DND-41 (cell line): ENCODE measurements at places on chromosomes 1 and 21.

- DNase-seq: no peak
Measured at GRCh38 chr1:167328306-167328815, 107.7 kb downstream of the POU2F1 start.

- no peak for DNase-seq
Measured at GRCh38 chr1:108976658-108977057, 13.4 kb upstream of the CLCC1 start.

- DNase-seq: no peak
Measured at GRCh38 chr1:195415584-195415983, 1192.7 kb downstream of the KCNT2 start.

GRCh38 chr1:24149866-24150233 lies 6.9 kb upstream of the IL22RA1 start:
- DNase-seq: no peak

- no peak for DNase-seq
Measured at GRCh38 chr21:43369124-43369523, 57.8 kb downstream of the SIK1 start.

- DNase-seq: no peak
Measured at GRCh38 chr1:109877317-109877771, 33.3 kb upstream of the CSF1 start.

- peak; percentile 64 for DNase-seq
Measured at GRCh38 chr21:37073417-37074196, 553 bp downstream of the TTC3 start.

DNA sequence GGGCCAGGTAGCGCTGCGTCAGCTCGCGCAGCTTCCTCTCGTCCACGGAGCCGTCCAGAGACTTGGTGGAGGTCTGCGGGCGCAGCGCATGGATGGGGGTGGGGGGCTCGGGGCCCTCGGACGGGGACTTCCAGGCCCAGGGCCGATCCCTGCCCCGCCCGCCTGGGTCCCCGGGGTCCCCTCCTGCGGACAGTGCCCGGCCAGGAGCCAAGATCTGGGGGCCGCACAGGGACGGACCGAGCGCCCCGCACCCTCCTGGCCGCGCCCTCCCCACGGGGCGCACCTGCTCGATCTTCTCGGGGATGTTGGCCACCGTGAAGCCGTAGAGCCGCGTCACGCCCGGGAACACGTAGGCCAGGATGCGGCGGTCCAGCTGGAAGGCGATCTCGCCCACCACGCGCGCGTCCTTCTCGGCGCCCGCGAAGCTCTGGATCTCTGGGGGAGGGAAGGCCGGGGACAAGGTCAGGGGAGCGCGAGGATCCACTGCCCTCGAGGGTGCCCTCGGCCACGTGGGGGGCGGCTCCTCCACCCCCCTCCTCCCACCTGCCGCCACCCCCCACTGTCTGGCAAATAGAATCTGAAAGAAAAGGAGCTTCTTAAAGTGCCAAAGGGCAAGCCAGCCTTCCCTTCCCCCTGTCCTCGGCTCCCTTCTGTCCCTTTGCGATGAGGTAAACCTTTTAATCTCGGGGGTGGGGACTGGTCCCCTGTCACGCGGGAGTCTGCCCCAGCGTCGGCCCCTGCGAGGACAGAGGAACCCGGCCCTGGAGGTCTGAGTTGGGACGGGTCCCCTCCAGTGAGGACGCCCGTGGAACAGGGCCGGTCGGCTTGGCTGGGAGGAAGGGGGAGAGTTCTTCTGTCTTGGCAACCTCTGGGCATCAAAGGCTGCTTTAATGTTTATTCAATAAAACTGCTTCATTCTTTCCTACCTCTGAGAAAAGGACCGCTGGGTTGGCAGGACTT lies 6.5 kb upstream of the FTCD start:
- no peak for DNase-seq

GRCh38 chr1:15100121-15100879 lies 53.2 kb upstream of the TMEM51 start:
- peak; percentile 64 for DNase-seq
